Activated T-cell treated with anti-CD3 and anti-CD28 coated beads for 48 hours (primary cell): ENCODE measurements at places on chromosomes 7 and 10.

- DNase-seq = no peak
Observed at GRCh38 chr7:51187941-51188340, 128.7 kb downstream of the COBL start.

GRCh38 chr7:43110791-43111535 lies 1.5 kb upstream of the HECW1 start:
- DNase-seq = no peak

DNA sequence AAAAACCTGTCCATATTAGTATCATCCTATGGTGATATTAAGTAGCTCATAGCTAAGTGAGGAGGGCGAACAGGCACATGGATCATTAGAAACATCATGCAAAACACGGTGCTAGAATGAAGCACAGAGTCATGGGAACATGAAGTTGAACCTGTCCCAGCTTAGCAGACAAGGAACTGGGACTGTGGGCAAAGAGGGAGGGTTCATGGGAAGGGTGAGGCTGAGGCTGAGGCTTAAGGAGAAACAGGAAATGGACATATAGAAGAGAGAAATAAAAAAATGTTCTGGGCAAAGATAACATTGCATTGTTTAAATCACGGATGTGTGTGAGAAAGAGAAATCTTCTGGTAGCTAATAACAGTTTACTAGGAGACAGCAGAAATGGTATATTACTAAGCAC lies 708.1 kb downstream of the GRID1 start:
- DNase-seq = no peak

GRCh38 chr7:81430150-81430549 lies 339.7 kb downstream of the HGF start:
- no peak for DNase-seq

DNA sequence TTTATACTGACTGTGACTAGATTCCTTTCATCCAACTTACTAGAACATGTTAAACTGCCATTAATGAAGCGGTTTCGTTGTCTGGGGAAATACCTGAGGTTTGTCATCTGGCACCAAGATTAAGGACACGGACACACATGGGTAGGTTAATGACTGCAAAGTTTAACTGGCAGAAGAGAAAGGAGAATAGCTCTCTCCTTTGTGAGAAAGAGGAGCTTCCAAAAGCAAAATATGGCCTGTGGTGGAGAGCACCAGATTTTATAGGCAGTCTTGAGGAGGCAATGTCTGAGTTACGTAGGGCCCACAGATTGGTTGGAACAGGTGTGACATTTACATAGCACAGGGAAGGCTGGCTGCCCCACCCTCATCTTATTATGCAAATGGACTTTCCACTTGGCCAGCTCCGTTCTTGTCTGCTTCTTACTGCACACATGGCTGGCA lies 1193.0 kb upstream of the CELF2 start:
- no peak for DNase-seq

- no peak for DNase-seq
Observed at GRCh38 chr7:18555120-18555519, 59.6 kb downstream of the HDAC9 start.

- no peak for DNase-seq
Observed at GRCh38 chr7:9890092-9890491, 1083.6 kb upstream of the PHF14 start.

DNA sequence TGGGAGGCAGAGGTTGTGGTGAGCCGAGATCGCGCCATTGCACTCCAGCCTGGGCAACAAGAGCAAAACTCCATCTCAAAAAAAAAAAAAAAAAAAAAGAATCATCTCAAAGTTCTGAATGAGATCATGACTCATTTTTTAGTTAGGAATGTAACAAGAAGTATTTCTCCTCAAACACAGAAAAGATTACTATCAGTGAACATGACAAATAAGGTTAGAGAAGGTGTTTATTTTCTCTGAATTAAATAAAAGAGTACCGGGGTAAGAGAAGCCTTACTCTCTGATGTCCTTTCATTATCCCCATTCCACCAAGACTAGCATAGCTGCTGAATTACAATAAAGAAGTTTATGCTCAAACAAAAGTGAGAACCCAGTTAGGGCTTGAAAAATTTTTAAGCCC lies 50.1 kb downstream of the IPMK start:
- no peak for DNase-seq
